ENCODE measurements at places on chromosomes 13 and 19. TPM values are rescaled to one million over a fixed set of nuclear protein-coding genes. Genes with fewer than 3 reads are reported as not detected.

The KMT2B gene
- total RNA-seq: 15.4 TPM

The ERICH6B gene
- total RNA-seq: not detected

The PALM3 gene
- 0.50 TPM for total RNA-seq

The PRX gene
- total RNA-seq: 2.8 TPM

The NDUFA13 gene
- 852 TPM for total RNA-seq

The KIR2DL1 gene
- total RNA-seq: not detected

The PSG3 gene
- total RNA-seq: not detected

The TRPC4 gene
- 1.3 TPM for total RNA-seq

The TICAM1 gene
- total RNA-seq: 6.9 TPM

The GARIN5A gene
- total RNA-seq: 1.4 TPM

The NTN5 gene
- 0.21 TPM for total RNA-seq

The DIRAS1 gene
- total RNA-seq: 211 TPM

The ZNF665 gene
- total RNA-seq: 0.79 TPM

The PAF1 gene
- 34.5 TPM for total RNA-seq

The SPACA4 gene
- not detected for total RNA-seq

The RGS9BP gene
- total RNA-seq: 13.8 TPM

The SMIM44 gene
- not detected for total RNA-seq

The RGCC gene
- 40.8 TPM for total RNA-seq

The ZNF627 gene
- total RNA-seq: 5.4 TPM

The ZNF560 gene
- total RNA-seq: 0.92 TPM

The METTL21C gene
- not detected for total RNA-seq

The CD33 gene
- 3.2 TPM for total RNA-seq

The AMER2 gene
- total RNA-seq: not detected

The SYNGR4 gene
- not detected for total RNA-seq

The IGSF23 gene
- total RNA-seq: not detected

The SIGLEC11 gene
- total RNA-seq: 0.39 TPM

The LINGO3 gene
- total RNA-seq: not detected

The CGB5 gene
- not detected for total RNA-seq

The B3GNT3 gene
- total RNA-seq: not detected

The MCEMP1 gene
- total RNA-seq: 1.2 TPM

The RNF225 gene
- total RNA-seq: not detected

The KLK5 gene
- total RNA-seq: 0.42 TPM

Data from left cardiac atrium (tissue), 4 donors.